ENCODE measurements at places on chromosomes 2 and 18. TPM values are rescaled to one million over a fixed set of nuclear protein-coding genes. Genes with fewer than 3 reads are reported as not detected.
A peak's percentile ranks its signal among the peaks of the same experiment; 100 is the strongest.

Gene DSC1
- total RNA-seq = not detected

Gene SNTG2
- total RNA-seq = 0.41 TPM

Gene NT5C1B
- total RNA-seq = not detected

Gene LCT
- total RNA-seq = not detected

Gene AKAIN1
- total RNA-seq = not detected

Gene SP100
- 5.5 TPM for total RNA-seq

Gene TBC1D8
- total RNA-seq = 8.8 TPM

Gene FIGN
- total RNA-seq = 7.2 TPM

Gene NXPH2
- not detected for total RNA-seq

DNA sequence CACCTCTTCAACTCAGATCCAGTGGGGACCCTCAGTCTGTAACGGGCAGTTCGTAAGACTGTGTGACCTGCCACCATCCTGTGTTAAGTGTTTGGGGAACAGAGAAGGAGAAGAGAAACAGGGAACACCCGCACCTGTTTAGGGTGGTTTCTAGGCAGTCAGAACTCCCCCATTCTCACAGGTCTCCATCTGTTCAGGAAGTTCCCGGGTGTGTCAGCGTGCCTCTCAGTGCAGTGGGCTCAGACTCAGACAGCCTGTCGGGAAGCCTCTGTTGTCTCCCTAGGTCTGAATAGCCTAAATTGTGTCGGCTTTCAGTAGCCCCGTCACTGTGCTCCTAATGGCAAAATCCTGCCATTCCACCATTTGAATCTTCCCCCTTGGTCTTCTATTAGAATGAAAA is 256.6 kb downstream of the LOXHD1 start:
- no peaks in the 10 kb centered on the region for H3K36me3 ChIP-seq
- no peak overlapping the region for H3K27ac ChIP-seq
- peak; percentile 20 for DNase-seq
- H3K27me3 ChIP-seq = no peaks in the 10 kb centered on the region

DNA sequence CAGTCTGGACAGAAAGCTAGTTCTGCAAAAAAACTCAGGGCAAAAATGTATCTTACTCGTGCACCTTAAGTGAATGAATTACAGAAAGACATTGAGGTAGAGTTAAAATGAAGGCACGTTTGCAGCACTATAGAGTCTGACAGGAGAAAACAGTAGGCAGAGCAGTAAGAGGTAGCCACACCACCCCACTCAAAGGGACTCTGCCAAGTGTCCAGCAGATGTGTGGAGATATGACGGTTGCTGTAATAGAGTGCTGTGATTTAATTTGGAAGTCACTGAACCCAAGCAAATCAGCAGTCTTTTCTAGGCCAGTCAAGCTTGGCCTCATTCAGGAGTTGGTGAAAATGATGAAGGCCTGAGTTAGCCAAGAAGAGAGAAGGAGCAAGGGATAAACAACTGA is 464.4 kb downstream of the PTPRM start:
- DNase-seq = no peak
- no peaks in the 10 kb centered on the region for H3K4me1 ChIP-seq
- no peaks in the 10 kb centered on the region for H3K27me3 ChIP-seq
- no peak overlapping the region for H3K27ac ChIP-seq
- H3K4me3 ChIP-seq = no peak overlapping the region

DNA sequence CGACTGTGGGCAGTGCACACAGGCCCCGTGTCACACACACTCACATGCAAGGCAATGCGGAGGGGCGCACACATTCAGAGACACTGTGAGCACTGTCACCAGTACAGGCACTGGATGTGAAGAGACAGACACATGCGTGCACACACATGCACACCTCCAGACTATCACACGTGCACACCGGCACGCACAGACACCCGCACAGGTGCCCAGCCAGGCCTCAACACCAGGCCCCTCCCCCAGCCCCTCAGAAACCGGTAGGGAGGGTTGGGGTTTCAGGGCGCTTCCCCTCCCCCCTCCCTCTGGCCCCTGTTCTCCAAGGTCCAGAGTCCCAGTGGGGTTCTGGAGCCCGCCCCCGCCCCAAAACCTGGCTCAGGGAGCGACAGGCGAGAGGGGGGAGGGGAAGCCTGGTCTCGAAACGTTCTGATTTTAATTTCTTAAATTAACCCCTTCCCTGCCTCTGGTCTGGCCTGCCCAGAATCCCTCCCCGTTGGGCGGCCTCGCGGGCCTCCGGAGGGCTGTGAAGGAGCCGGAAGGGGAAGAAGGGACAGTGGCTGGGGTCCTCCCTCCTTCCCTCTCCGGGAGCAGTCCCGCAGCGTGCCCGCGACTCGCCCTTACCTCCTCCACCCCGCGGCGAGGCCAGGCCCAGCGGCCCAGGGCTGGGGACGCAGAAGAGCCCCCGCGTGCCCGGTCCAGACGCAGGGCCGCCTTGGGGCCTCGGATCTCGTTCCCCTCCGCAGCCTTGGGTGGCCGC is 558 bp downstream of the FBXO41 start:
- peak overlapping the region; percentile 58 for H3K27ac ChIP-seq
- no peaks in the 10 kb centered on the region for H3K4me1 ChIP-seq
- H3K4me3 ChIP-seq = peak overlapping the region; percentile 93
- no peaks in the 10 kb centered on the region for H3K27me3 ChIP-seq
- peak; percentile 50 for DNase-seq

- DNase-seq = no peak
- no peaks in the 10 kb centered on the region for H3K4me1 ChIP-seq
- no peak overlapping the region for H3K4me3 ChIP-seq
- H3K27ac ChIP-seq = no peak overlapping the region
- H3K27me3 ChIP-seq = no peaks in the 10 kb centered on the region
Measured at GRCh38 chr18:78822949-78823285, 156.7 kb upstream of the SALL3 start.

- peak overlapping the region; percentile 69 for H3K27ac ChIP-seq
- H3K4me1 ChIP-seq = no peaks in the 10 kb centered on the region
- no peak for DNase-seq
- H3K36me3 ChIP-seq = peaks cover 6% of the 10 kb centered on the region
Measured at GRCh38 chr18:9135912-9136314, 668 bp upstream of the ANKRD12 start.

DNA sequence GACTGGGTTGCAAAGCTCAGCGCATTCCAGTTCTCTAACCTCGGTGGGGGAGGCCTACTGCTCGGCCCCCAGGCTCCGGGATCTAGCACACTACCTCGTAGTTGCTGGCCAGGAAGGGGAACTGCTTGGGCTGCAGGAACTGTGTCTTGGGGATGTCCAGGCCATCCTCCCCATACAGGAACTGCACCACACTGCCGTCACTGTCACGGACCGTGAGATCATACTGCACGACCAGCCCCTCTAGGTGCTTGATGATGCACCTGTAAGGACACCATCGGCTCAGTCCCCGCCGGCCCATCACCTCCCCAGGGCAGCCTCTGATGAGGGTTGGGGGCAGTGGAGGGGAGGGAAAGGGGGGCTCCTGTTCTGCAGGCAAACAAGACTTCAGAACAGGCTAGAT is 61.6 kb downstream of the POLR1A start:
- peaks cover 18% of the 10 kb centered on the region for H3K4me1 ChIP-seq
- H3K36me3 ChIP-seq = peaks cover 87% of the 10 kb centered on the region
- no peaks in the 10 kb centered on the region for H3K27me3 ChIP-seq
- H3K27ac ChIP-seq = no peak overlapping the region

GRCh38 chr18:35827275-35827902 is 145.1 kb upstream of the RMP24 start:
- no peak overlapping the region for H3K4me3 ChIP-seq
- no peak overlapping the region for H3K27ac ChIP-seq
- H3K4me1 ChIP-seq = no peaks in the 10 kb centered on the region
- no peak for DNase-seq
- no peaks in the 10 kb centered on the region for H3K36me3 ChIP-seq
- H3K27me3 ChIP-seq = no peaks in the 10 kb centered on the region

GRCh38 chr2:226690461-226691024 is 109.1 kb downstream of the IRS1 start:
- peak; percentile 70 for DNase-seq
- H3K27ac ChIP-seq = peak overlapping the region; percentile 59
- H3K4me1 ChIP-seq = peaks cover 46% of the 10 kb centered on the region
- no peaks in the 10 kb centered on the region for H3K27me3 ChIP-seq
- no peaks in the 10 kb centered on the region for H3K36me3 ChIP-seq

GRCh38 chr2:45293182-45293581 is 283.9 kb upstream of the SIX2 start:
- H3K36me3 ChIP-seq = no peaks in the 10 kb centered on the region
- no peak overlapping the region for H3K4me3 ChIP-seq
- peaks cover 4% of the 10 kb centered on the region for H3K27me3 ChIP-seq
- H3K4me1 ChIP-seq = no peaks in the 10 kb centered on the region
- DNase-seq = no peak

DNA sequence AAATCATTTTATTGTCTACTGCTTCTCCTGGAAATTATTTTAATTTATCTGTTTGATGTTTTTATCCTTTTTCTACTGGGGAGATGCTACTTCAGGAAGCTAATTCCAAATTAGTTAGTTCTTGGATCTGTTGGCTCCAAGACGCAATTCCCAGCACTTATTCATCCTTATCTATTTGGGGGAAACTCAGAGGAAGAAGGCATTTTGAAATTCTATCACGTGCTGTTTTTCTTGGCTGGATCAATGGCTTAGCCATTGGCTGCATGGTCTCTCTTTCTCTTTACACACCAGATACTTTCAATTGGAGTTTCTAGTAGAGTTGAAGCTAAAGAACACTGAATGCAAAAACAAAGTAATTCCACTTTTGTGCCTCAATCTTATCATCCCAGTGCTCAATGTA is 98.3 kb downstream of the RAPGEF4 start:
- no peaks in the 10 kb centered on the region for H3K27me3 ChIP-seq
- DNase-seq = no peak
- H3K4me1 ChIP-seq = peaks cover 27% of the 10 kb centered on the region
- no peaks in the 10 kb centered on the region for H3K36me3 ChIP-seq
- no peak overlapping the region for H3K27ac ChIP-seq
- no peak overlapping the region for H3K4me3 ChIP-seq

GRCh38 chr18:321865-322467 is 54.1 kb upstream of the THOC1 start:
- no peaks in the 10 kb centered on the region for H3K36me3 ChIP-seq
- DNase-seq = no peak
- H3K4me1 ChIP-seq = 0 out of 2 replicates have a peak, but pooled peaks cover 2% of the 10 kb centered on the region
- no peak overlapping the region for H3K4me3 ChIP-seq
- H3K27me3 ChIP-seq = no peaks in the 10 kb centered on the region

DNA sequence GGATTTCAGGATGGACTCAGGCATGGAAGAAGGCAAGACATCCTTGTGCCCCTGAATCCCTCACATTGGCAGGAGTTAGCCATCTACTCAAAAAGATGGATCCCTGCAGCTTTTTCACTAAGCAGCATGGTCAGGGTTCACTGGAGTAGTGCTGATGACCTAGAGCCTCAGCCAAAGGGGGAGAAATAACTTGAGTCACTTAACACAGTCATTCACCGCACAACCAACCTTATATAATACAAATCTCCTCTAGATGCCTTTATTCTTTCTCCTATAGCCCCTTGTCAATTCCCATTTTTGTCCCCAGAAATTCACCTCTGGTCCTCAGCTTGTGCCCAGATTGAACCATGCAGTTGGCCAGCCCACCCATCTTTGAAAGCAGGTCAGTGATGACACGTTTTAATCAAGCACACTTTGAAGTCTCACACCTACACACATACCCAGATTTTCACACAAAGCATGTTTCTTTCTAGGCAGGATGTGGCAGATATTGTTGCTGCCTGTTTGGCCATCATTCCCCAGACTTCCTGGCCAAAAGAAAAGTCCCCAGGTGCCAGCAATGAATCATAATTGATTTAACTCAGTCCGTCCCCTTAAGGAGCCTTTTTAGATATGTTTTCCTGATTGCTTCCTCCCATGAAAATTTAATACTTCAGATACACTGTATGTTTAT is 84.2 kb downstream of the LBH start:
- no peak overlapping the region for H3K4me3 ChIP-seq
- H3K27ac ChIP-seq = no peak overlapping the region
- peaks cover 9% of the 10 kb centered on the region for H3K4me1 ChIP-seq
- no peaks in the 10 kb centered on the region for H3K27me3 ChIP-seq
- DNase-seq = no peak
- no peaks in the 10 kb centered on the region for H3K36me3 ChIP-seq

GRCh38 chr2:236809716-236810115 is 240.1 kb downstream of the ACKR3 start:
- no peak for DNase-seq
- H3K27ac ChIP-seq = no peak overlapping the region
- no peak overlapping the region for H3K4me3 ChIP-seq
- H3K36me3 ChIP-seq = no peaks in the 10 kb centered on the region
- no peaks in the 10 kb centered on the region for H3K27me3 ChIP-seq

- H3K4me3 ChIP-seq = no peak overlapping the region
- H3K4me1 ChIP-seq = no peaks in the 10 kb centered on the region
- H3K36me3 ChIP-seq = peaks cover 27% of the 10 kb centered on the region
- no peak for DNase-seq
- H3K27me3 ChIP-seq = no peaks in the 10 kb centered on the region
- H3K27ac ChIP-seq = no peak overlapping the region
Measured at GRCh38 chr2:215419113-215419512, 16.8 kb downstream of the FN1 start.

DNA sequence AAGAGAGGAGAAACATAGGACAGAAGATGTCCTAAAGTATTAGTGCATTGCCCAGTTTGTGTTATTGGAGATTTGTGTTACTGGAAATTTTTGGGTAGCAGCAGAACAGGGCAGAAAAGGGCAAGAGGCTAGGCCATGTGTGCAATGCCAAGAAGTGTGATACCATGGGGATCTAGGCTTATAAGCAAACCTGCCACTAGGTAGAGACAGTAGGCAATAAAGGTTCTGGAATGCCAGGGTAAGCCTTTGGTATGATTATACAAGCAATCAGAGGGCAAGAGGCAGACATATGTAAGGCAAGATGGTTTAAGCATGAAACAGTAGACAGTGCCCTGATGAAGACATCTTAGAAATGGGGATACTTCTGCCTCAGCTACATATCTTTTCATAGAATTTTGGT is 12.3 kb upstream of the CERS6 start:
- no peak overlapping the region for H3K4me3 ChIP-seq
- DNase-seq = no peak
- no peaks in the 10 kb centered on the region for H3K27me3 ChIP-seq
- no peaks in the 10 kb centered on the region for H3K36me3 ChIP-seq
- no peak overlapping the region for H3K27ac ChIP-seq

- no peaks in the 10 kb centered on the region for H3K27me3 ChIP-seq
- H3K36me3 ChIP-seq = no peaks in the 10 kb centered on the region
- peaks cover 56% of the 10 kb centered on the region for H3K4me1 ChIP-seq
- no peak overlapping the region for H3K27ac ChIP-seq
- no peak for DNase-seq
- no peak overlapping the region for H3K4me3 ChIP-seq
Measured at GRCh38 chr2:109478906-109479493, 134.8 kb downstream of the SEPTIN10 start.

DNA sequence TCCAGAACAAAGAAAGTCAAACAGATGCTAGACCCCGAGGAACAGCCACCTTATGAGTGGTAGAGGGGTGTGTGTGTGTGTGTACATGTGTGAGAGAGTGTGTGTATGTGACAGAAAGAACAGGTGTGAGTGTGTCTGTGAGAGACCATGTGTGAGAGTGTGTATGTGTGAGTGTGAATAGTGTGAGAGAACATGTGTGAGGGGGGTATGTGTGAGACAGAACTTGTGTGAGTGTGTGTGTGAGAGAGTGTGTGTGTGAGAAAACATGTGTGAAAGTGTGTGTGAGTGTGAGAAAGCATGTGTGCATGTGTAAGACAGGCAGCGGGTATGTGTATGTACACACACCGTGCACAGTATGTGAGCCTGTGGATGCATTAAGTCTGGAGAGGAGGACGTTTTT is 214.3 kb downstream of the SP3 start:
- peaks cover 14% of the 10 kb centered on the region for H3K4me1 ChIP-seq
- H3K36me3 ChIP-seq = no peaks in the 10 kb centered on the region
- H3K27me3 ChIP-seq = no peaks in the 10 kb centered on the region

- no peaks in the 10 kb centered on the region for H3K36me3 ChIP-seq
- no peak overlapping the region for H3K4me3 ChIP-seq
Measured at GRCh38 chr2:1088192-1088860, 137.7 kb downstream of the SNTG2 start.

Measured in SJCRH30 (cell line).